ENCODE measurements at places on chromosomes 13 and 19. TPM values are rescaled to one million over a fixed set of nuclear protein-coding genes. Genes with fewer than 3 reads are reported as not detected.

SELENOV gene
- not detected for total RNA-seq

ZNF677 gene
- 33.0 TPM for total RNA-seq

PHF11 gene
- total RNA-seq, result 12.8 TPM

CYP2A13 gene
- total RNA-seq, result not detected

NLRP7 gene
- total RNA-seq, result not detected

RNF113B gene
- not detected for total RNA-seq

POU2F2 gene
- total RNA-seq, result under 0.01 TPM

PSG4 gene
- 35.3 TPM for total RNA-seq

KLK15 gene
- not detected for total RNA-seq

KLK1 gene
- total RNA-seq, result not detected

RAB20 gene
- total RNA-seq, result 13.0 TPM

PRKCG gene
- not detected for total RNA-seq

SLITRK6 gene
- total RNA-seq, result 155 TPM

ATP4B gene
- not detected for total RNA-seq

FGF14 gene
- total RNA-seq, result under 0.01 TPM

SIAH3 gene
- not detected for total RNA-seq

CCL25 gene
- total RNA-seq, result not detected

SSC5D gene
- 0.22 TPM for total RNA-seq

GGN gene
- total RNA-seq, result 0.43 TPM

CFAP97D2 gene
- not detected for total RNA-seq

PDE4C gene
- under 0.01 TPM for total RNA-seq

MBD3L2 gene
- not detected for total RNA-seq

HMG20B gene
- total RNA-seq, result 111 TPM

KIR3DL3 gene
- total RNA-seq, result not detected

VSTM1 gene
- not detected for total RNA-seq

RXFP2 gene
- total RNA-seq, result not detected

CALR3 gene
- not detected for total RNA-seq

UBE2L5 gene
- total RNA-seq, result not detected

ZNF418 gene
- 11.4 TPM for total RNA-seq

TRPC4 gene
- total RNA-seq, result under 0.01 TPM

ASF1B gene
- 3.9 TPM for total RNA-seq

OR10H1 gene
- not detected for total RNA-seq

CEACAM20 gene
- not detected for total RNA-seq

KLK14 gene
- not detected for total RNA-seq

CACNG7 gene
- not detected for total RNA-seq

SOX1 gene
- not detected for total RNA-seq

MAB21L1 gene
- total RNA-seq, result not detected

GJB2 gene
- total RNA-seq, result not detected

ZNF628 gene
- total RNA-seq, result 2.8 TPM

LILRB2 gene
- total RNA-seq, result not detected

GNA15 gene
- total RNA-seq, result 88.0 TPM

NRTN gene
- 0.65 TPM for total RNA-seq

CEACAM4 gene
- total RNA-seq, result not detected

IFNL2 gene
- total RNA-seq, result not detected

CGB3 gene
- total RNA-seq, result not detected

MAMSTR gene
- total RNA-seq, result 2.4 TPM

TMEM59L gene
- not detected for total RNA-seq

DAND5 gene
- 0.11 TPM for total RNA-seq

MRPL34 gene
- 50.3 TPM for total RNA-seq

B3GLCT gene
- total RNA-seq, result 20.8 TPM
